Right lobe of liver (tissue), 6 donors: ENCODE measurements at places on chromosomes 7 and 10. TPM values are rescaled to one million over a fixed set of nuclear protein-coding genes. Genes with fewer than 3 reads are reported as not detected.

The MOGAT3 gene
- 28.6 TPM for total RNA-seq

The SCART1 gene
- total RNA-seq = 1.6 TPM

The SLIT1 gene
- total RNA-seq = 0.12 TPM

The NUTM2A gene
- total RNA-seq = 0.56 TPM

The TRIM50 gene
- not detected for total RNA-seq

The C10orf53 gene
- total RNA-seq = not detected

The SPDYE9 gene
- not detected for total RNA-seq

The GPR146 gene
- total RNA-seq = 22.2 TPM

DNA sequence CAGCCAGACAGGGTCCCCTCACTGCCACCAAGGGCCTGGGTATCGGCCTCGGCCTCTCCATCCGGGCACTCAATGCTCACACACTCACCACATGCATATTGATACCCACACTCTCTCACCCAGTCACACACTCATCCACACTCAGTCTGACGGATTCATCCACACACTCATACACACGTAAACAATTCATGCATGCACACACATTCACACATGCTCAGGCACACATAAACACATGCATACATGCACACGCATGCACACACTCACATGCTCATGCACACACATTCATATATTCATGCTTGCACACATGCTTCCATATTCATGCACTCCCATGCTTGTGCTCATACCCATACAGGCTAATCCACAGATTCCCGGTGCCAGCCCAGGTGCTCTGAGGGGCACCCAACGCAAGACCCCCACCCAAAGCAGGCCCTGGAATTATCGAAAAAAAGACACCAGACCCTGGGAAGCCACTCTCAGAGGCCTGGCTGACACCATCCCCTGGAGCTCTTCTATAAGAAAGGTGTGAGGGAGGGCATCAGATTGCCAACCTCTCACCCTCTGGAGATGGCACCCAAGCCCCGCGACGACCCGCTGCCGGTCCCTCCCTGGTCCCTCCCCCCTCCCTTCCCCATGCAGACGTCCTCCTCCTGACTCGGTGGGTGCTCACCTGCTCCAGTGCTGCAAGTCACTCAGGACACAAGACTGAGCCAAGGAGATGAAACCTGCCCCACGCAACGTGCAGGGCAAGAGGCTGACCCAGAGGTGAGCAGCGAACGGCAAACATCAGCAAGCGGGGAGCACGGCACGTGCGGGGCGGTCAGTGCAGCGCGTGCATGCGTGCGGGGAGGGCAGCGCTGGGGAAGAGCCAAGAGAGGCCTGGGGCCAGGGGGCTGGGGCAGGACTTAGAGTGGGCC is 15.2 kb downstream of the STK32C start:
- H3K4me3 ChIP-seq = no peak overlapping the region
- no peak for DNase-seq
- no peaks in the 10 kb centered on the region for H3K27me3 ChIP-seq
- H3K4me1 ChIP-seq = no peaks in the 10 kb centered on the region

- no peak overlapping the region for H3K4me3 ChIP-seq
- no peaks in the 10 kb centered on the region for H3K4me1 ChIP-seq
- DNase-seq = no peak
- H3K27me3 ChIP-seq = no peaks in the 10 kb centered on the region
Observed at GRCh38 chr7:103687951-103688350, 241.9 kb upstream of the SLC26A5 start.

- H3K4me1 ChIP-seq = no peaks in the 10 kb centered on the region
- no peak overlapping the region for H3K4me3 ChIP-seq
- H3K36me3 ChIP-seq = no peaks in the 10 kb centered on the region
- DNase-seq = no peak
- H3K27ac ChIP-seq = no peak overlapping the region
- H3K27me3 ChIP-seq = no peaks in the 10 kb centered on the region
Observed at GRCh38 chr7:137040745-137041144, 172.3 kb downstream of the CHRM2 start.

DNA sequence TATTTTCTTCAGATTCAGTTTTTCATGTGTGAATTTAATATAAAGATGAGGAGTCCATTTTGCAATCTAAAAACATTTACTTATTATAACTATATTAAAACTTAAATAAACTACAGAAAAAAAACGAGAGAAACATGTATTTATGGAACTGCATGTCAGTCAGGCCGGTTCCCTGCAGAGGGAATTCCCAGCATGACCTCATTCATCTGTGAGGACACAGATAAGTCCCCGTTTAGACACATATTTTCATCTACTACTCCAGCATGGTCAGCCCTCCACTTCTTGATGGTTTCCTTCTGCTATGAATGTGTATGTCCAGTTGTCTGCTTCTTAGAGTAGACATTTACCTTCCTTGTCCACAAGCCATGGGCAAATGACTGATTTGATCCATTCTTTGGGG is 339.1 kb downstream of the SEMA3D start:
- H3K4me3 ChIP-seq = no peak overlapping the region
- no peaks in the 10 kb centered on the region for H3K36me3 ChIP-seq
- DNase-seq = no peak
- H3K27ac ChIP-seq = no peak overlapping the region
- no peaks in the 10 kb centered on the region for H3K27me3 ChIP-seq

GRCh38 chr7:83472376-83472775 is 176.6 kb downstream of the SEMA3E start:
- no peak for DNase-seq
- no peaks in the 10 kb centered on the region for H3K4me1 ChIP-seq
- H3K27me3 ChIP-seq = no peaks in the 10 kb centered on the region
- H3K36me3 ChIP-seq = no peaks in the 10 kb centered on the region

DNA sequence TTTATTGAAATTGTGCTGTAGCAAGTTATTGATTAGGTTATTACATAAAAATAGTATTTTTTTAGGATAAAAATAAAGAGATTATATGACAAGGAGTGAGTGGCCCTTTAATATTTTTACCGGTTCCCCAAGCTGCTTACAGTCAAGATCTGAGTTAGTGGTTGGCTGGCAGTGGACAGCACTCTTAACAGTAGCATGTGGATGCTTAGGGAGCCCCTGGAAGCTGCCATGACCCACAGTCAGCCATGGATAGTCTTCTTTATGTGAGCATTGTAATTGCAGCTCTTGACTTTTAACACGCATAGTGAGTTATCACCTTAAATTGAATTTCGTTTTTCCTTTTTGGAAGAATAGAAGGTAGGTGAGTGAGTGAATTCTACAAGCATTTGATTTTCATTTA is 22.1 kb downstream of the RAB18 start:
- no peaks in the 10 kb centered on the region for H3K36me3 ChIP-seq
- H3K27ac ChIP-seq = no peak overlapping the region
- no peak overlapping the region for H3K4me3 ChIP-seq
- no peaks in the 10 kb centered on the region for H3K27me3 ChIP-seq
- H3K4me1 ChIP-seq = peaks cover 22% of the 10 kb centered on the region

GRCh38 chr7:138588986-138589385 is 112.2 kb downstream of the SVOPL start:
- peaks cover 4% of the 10 kb centered on the region for H3K36me3 ChIP-seq
- H3K27me3 ChIP-seq = no peaks in the 10 kb centered on the region
- no peak for DNase-seq

GRCh38 chr7:70706204-70706603 is 425.7 kb upstream of the GALNT17 start:
- no peaks in the 10 kb centered on the region for H3K4me1 ChIP-seq
- no peaks in the 10 kb centered on the region for H3K27me3 ChIP-seq
- DNase-seq = no peak

- no peaks in the 10 kb centered on the region for H3K4me1 ChIP-seq
- DNase-seq = no peak
- H3K4me3 ChIP-seq = no peak overlapping the region
- H3K27me3 ChIP-seq = no peaks in the 10 kb centered on the region
- no peak overlapping the region for H3K27ac ChIP-seq
Observed at GRCh38 chr10:122325235-122325634, 49.3 kb upstream of the PLEKHA1 start.

GRCh38 chr10:33822774-33823173 is 488.3 kb upstream of the NRP1 start:
- H3K27me3 ChIP-seq = no peaks in the 10 kb centered on the region
- H3K36me3 ChIP-seq = no peaks in the 10 kb centered on the region
- no peak for DNase-seq
- no peaks in the 10 kb centered on the region for H3K4me1 ChIP-seq

DNA sequence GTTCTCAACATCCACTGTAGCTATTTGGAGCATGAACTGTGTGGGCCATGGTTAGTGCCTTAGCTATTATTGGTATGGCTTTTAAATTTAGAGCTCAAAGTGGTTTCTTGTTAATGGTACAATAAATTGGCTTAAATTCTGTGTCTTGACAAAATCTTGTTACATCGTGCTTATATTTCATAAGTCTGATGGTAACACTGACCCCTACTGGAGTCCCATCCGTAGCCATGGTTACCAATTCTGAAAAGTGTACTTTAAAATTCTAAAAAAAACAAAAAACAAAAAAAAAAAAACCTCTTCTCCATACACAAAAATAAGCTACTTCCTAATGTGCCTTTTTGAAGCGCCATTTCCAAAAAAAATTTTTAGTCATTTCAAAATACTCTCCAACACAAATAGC is 6.4 kb upstream of the RPP30 start:
- no peaks in the 10 kb centered on the region for H3K36me3 ChIP-seq
- no peak for DNase-seq
- H3K27me3 ChIP-seq = no peaks in the 10 kb centered on the region
- no peak overlapping the region for H3K4me3 ChIP-seq
- no peak overlapping the region for H3K27ac ChIP-seq

DNA sequence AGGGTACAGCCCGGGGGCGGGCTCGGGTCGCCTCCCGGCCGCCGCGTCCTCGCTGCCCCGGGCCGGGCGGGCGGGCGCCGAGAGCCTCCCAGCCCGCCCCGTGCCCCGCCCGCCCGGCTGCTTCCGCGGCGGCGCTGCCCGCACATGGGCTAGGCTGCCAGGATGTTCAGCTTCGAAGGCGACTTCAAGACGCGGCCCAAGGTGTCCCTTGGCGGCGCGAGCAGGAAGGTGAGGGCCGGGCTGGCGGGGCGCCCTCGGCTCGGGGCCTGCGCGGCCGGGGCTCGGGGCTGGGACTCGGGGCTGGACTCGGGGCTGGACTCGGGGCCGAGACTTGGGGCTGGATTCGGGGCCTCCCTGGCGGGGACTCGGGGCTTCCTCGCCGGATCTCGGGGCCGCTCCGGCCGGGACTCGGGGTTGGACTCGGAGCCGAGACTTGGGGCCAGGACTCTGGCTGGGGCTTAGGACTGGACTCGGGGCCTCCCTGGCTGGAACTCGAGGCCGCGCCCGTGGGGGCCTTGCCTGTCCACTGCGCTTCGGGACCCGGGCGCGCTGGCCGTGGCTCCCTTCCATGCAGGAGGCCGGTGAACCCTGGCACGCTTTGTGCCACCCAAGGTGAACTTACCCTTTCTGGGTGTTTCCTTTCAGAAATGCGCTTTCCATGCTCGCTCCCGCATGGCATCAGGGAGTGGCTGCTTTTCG is 534 bp downstream of the UBE3C start:
- peaks cover 12% of the 10 kb centered on the region for H3K4me1 ChIP-seq
- H3K36me3 ChIP-seq = no peaks in the 10 kb centered on the region
- peak overlapping the region; percentile 78 for H3K4me3 ChIP-seq
- no peaks in the 10 kb centered on the region for H3K27me3 ChIP-seq

DNA sequence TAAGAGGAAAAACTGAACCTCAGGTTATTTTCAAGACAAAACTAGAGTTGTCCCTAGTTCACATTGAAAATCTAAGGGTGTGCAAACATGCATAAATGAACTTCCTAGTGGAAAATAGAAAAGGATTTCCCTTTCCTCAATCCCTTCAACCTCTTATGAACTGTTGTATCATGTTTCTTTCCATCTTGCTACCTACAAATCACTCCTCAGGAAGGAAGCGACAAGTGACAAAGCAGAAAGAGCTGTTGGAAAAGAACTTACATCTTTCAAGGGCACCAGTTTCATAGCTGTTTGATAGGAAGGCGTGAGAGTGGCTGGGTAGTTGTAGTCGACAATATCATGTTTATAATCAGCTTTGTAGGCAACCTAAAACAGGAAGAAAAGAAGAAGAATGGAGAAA is 23.9 kb downstream of the NRAP start:
- H3K27me3 ChIP-seq = no peaks in the 10 kb centered on the region
- no peak for DNase-seq
- H3K27ac ChIP-seq = no peak overlapping the region
- H3K4me3 ChIP-seq = no peak overlapping the region

DNA sequence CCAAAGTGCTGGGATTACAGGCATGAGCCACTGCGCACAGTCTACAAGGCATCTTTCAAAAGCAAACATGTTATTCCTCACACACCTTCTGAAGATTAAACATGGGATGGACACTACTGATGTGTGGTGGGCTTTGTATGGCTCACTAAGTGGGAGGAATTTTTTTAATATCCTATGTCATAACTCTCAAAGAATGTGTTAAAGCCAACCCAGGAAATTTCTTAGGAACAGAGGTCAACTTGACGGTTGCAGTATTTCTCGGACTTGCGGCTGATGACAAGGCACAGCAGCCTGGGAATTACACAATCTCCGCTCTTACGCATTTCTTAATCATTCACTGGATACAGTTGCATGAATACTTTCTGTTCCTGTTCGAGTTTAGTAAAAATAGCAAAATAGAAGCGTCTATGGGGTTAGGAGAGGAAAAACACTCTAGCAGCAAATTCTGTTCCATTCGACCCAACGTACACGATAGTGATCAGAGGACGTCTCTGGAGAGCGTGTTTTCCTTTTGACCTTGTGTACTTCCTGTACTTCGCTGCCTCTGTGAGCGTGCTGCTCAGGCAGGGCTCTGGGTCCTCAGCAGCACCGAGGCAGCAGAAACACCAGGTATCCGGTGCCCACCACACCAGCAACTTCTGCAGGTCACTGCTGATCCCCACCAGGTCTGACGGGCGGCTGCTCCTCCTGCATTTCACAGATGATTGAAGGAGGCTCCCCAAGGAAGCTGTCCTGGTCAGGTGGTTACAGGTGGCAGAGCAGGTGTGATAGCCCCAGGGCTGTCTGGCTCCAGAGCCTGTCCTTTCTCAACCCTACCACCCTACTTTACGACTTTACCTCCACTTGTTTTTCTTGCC is 26.4 kb upstream of the SRGN start:
- H3K36me3 ChIP-seq = no peaks in the 10 kb centered on the region
- H3K27me3 ChIP-seq = no peaks in the 10 kb centered on the region
